ENCODE measurements at places on chromosomes 12 and 14.

GRCh38 chr12:98471085-98471484 lies 44.3 kb upstream of the TMPO start:
- no peak for DNase-seq

- DNase-seq = no peak
Measured at GRCh38 chr12:53034459-53034858, 15.4 kb upstream of the TNS2 start.

GRCh38 chr12:59398164-59398563 lies 197.7 kb upstream of the SLC16A7 start:
- DNase-seq = no peak

- DNase-seq = no peak
Measured at GRCh38 chr12:20863056-20863455, 52.6 kb downstream of the SLCO1B3 start.

GRCh38 chr12:49615725-49616124 lies 7.6 kb upstream of the PRPF40B start:
- DNase-seq = no peak

GRCh38 chr14:55769877-55770276 lies 189.9 kb downstream of the KTN1 start:
- DNase-seq = no peak

GRCh38 chr12:116148844-116149243 lies 128.6 kb downstream of the MED13L start:
- DNase-seq = no peak

DNA sequence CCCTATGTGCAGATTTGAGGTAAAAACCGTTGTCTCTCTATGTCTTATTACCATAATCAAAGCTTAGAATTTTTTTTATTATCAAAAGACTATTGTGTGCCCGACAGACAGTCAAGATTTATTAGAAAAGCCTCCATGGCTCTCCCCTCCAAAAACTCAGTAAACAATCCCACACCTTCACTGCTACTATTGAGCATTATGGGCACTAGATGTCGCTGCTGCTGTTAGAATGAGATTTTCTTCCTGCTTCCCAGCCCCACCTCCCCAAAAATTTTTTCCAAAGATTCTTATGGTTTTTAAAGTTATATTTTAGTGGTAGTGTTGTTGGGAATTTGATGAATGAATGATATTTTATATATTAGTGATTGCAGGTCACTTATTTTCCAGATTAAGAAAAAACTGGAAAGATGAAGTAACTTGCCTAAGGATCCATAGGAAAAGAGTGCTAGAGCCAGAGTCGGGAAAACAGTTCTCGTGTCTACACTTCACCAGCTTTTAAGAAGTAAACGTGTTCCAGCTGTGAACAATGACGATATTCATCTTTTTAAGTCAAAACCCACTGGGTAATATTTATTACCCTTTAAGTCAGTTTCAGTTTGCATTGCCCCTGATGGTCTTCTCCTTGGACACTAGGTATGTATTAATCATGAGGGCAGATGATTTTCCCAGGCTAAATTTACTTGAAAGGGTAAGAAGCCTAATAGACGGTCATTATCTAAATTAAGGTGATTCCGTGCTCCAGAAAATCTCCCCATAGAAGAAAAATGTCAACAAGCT lies 12.2 kb upstream of the FOXG1 start:
- DNase-seq = no peak

- no peak for DNase-seq
Measured at GRCh38 chr12:95730457-95730856, 60.1 kb downstream of the NTN4 start.

DNA sequence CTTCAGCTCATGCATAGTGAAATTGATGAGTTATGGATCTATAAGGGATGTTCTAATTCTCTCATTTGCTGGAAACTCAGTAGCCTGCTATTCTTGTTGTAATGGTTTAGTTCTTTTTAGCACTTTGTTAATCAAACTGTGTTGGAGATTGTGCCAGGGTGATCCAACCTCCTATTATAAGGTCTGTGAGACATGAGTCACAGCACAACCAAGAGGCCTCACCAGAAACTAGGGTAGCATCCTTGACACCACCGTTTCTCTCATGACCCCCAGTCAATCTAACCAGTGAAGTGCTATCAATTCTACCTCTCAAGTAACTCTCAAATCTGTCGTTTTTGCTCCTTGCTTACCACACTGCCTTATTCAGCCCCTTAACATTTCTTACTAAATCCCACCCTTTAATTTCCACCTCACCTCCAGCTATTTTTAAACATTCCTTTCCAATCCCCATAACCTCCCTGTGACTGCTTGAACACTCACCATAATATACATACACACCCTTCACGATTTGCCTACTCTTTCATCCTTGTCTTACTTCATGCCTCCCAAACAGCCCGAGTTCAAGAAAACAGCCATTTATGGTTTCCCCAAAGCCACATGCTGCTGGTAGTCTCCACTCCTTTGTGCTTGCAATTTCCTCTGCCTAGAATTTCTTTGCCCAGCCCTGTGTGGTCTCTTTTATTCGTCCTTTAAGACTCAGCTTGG lies 53.9 kb upstream of the NUDT4 start:
- no peak for DNase-seq

DNA sequence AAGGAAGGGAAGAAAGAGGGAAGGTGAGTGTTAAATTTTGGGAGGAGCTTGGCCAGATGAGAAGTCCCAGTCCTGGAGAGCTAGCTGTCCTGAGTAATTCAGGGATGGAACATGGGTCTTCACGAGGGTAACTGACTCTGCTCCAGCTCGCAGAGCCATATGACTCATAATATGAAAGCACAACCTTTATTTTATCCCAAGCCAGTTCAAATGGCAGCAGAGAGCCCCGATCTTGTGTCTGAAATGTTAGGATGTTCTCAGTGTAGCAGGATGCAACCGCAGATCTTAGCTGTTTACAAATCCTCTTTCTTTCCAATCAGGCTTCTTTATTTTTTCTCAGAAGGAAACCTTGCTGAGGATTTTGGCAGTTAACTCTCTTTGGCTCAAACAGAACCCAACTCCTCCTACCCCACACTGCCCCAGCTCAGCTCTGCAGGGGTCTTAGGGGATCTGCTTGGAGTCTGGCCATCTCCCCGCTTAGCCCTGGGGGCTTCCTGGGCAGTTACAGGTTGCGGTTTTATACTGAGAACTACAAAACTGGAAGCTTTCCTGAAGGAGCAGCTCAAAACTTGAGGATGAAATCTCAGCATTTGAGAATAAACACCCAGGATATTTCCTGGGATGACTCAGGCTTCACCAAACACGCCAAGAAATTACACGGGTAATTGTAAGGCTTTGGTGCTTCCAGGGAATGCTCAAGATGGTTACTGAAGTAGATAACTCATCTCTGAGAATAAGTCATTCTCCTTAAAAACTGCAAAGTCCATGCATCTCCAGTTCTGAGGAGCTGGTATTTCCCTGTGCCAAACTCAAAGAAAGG lies 92.5 kb downstream of the VCPKMT start:
- DNase-seq = no peak

DNA sequence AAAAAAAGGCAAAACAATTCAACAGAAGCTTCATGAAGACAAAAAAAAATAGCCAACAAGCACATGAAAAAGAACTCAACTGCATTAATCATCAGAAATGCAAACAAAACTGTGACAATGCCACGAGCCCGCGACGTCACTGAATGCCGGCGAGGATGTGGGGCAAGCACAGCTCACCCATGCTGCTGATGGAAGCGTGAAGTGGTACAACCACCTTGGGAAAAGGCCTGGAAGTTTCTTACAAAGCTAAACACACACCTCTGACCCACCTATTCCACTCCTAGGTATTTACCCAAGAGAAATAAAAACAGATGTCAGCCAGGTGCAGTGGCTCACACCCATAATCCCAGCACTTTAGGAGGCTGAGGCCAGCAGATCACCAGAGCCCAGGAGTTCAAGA lies 10.5 kb downstream of the BTBD6 start:
- no peak for DNase-seq

- no peak for DNase-seq
Measured at GRCh38 chr12:47097276-47097896, 17.6 kb upstream of the AMIGO2 start.

GRCh38 chr14:78170203-78170602 lies at the start of gene NRXN3:
Gene NRXN3, plus strand, starts transcription at chr14:78170373. Its CDS starts 72,721 bp downstream, at chr14:78243094.
- DNase-seq = no peak

DNA sequence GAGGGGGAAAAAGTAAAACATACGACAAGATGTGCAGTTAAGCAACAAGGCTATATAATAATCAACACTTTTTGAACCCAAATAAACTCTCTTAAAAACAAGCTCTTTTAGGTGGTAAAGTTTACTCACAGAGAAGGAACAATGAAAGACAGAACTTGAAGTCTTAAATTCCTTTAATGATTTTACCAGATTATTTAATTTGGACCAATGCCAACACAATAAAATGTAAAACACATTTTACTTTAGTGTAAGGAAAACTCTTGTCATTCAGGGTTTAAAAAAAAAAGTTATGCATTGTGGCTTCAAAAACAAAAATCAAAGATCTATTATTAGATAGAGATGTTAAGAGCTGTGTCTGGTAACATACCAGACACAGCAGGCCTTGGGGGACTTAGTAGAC lies 13.1 kb downstream of the TSPAN8 start:
- DNase-seq = no peak

- DNase-seq = no peak
Measured at GRCh38 chr12:92717202-92717601, 14.4 kb downstream of the PLEKHG7 start.

DNA sequence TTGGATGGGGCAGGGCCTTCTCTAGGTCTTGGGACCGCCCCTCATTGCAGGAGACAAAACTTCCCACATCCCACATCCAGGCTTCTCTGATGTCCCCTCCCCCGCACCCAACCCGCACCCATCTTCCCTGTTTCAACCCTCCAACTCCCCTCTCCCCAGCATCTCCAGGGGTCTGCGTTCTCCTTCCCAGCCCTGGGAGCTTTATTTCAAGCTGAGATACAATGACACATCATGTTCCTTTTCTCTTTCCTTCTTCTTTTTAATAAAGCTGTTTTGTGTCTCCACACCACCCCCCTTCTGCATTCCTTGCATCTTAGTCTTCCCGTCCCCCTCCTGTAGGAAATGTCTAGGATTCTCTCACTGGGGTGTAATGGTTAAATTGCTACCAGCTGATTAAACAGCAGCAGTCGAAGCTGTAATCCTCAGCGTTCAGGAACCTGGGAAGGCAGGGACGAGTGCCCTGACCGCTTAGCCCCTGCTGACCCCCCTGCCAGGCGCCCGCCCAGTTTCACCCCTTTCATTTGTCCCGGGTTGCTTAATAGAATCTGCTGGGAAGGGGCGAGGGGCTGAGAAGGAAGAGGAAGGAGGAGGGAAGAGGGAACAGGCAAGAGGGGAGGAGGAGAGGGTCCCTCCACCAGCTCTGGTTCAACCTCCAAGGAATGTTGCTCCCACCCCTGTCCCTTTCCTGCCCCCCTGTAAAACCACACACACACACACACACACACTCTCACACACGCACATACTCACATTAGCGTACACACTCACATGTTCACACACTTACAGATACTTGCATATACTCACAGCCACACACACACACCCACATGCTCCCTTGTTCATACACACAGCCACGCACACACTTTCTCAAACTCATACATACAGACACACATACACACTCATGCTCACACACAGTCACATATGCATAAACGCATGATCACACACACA lies 104.5 kb upstream of the MED13L start:
- DNase-seq = no peak

GRCh38 chr12:591167-592023 lies 71.8 kb downstream of the NINJ2 start:
- no peak for DNase-seq

DNA sequence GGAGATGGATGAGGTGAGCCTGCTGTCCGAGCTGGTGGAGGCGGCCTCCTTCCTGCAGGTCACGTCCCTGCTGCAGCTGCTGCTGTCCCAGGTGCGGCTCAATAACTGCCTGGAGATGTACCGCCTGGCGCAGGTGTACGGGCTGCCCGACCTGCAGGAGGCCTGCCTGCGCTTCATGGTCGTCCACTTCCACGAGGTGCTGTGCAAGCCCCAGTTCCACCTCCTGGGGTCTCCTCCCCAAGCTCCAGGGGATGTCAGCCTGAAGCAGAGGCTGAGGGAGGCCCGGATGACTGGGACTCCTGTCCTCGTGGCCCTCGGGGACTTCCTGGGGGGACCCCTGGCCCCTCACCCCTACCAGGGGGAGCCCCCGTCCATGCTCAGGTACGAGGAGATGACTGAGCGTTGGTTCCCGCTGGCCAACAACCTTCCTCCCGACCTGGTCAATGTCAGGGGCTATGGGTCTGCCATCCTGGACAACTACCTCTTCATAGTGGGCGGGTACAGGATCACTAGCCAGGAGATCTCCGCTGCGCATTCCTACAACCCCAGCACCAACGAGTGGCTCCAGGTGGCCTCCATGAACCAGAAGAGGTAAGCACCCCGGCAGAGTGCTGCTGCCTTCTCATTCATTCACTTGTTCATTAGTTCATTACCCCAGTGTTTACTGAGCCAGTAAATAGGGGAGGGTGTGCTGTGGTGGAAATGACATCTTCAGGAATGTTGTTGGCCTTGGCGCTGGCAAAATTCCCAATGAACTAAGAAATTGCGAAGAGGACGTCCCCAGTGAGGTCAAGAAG lies 774 bp upstream of the MANSC4 start:
- no peak for DNase-seq

DNA sequence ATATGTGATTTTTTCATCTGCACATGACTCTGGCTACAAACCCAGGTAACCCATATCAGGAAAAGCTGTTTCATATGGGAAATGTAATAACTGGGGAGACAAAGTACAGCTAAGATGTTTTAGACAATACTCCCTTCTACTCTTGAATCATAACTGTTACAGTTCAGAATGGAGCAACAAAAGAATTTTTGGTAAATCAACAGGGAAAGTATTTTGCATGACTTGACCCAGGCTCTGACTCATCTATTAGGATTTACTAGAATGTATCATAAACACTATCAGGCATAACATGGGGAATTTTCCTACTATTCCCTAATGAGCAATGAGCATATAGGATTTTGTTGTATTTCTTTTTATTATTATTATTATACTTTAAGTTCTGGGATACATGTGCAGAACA lies 553.0 kb downstream of the SLC16A7 start:
- DNase-seq = no peak

GRCh38 chr14:105136401-105137322 lies 31.9 kb downstream of the JAG2 start:
- DNase-seq = no peak

- no peak for DNase-seq
Measured at GRCh38 chr12:4663971-4664505, 15.1 kb downstream of the NDUFA9 start.

- DNase-seq = no peak
Measured at GRCh38 chr12:104329707-104330532, 26.4 kb downstream of the EID3 start.

GRCh38 chr12:59298296-59298695 lies 297.5 kb upstream of the SLC16A7 start:
- no peak for DNase-seq

GRCh38 chr12:75020068-75020557 lies 189.5 kb downstream of the KCNC2 start:
- DNase-seq = no peak

- no peak for DNase-seq
Measured at GRCh38 chr12:12506496-12506890, 56.2 kb downstream of the DUSP16 start.

DNA sequence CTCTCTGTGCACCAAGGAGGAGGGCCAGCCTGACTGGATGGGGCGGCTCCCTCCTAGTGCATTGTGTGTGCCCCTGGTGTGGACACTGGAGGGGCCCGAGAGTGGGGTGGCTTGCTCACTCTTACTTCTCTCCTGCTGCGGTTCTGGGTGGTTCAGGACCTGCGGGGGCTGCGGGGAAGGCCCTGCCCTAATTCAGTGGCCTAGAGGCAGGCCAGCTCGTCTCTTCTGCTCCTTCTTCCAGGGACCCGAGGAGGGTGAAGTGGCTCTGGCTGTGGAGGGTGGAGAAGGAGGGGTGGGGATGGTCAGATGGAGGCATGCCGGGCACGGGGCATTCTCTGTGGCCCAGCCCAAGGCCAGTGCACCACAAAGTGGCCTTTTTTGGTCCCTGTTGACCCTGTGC lies 87.1 kb downstream of the BEGAIN start:
- no peak for DNase-seq
